ENCODE measurements at places on chromosomes 11 and 22.

- no peak for DNase-seq
Observed at GRCh38 chr11:134332189-134332631, 422 bp downstream of the GLB1L2 start.

GRCh38 chr11:133041928-133042882, 490.1 kb downstream of the OPCML start:
- DNase-seq, result no peak

GRCh38 chr11:12901272-12901671, 107.8 kb upstream of the RASSF10 start:
- no peak for DNase-seq

DNA sequence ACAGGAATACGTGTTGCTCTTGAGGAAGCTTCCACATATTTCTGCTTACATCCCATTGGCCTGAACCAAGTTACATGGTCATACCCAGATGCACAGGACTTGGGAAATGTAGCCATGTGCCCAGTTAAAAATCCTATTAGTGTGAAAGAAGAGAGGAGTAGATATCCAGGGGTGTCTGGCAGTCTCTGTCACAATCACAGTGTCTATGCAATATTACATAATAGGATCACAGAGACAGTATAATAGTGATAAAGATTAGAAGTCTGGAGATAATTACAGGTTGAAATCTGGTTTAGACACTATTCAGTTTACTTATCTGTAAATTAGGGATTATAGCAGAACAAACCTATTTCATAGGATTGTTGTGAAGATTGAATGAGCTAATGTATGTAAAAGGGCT, 62.6 kb upstream of the SLC6A5 start:
- no peak for DNase-seq

GRCh38 chr11:65810046-65810868, 23.4 kb downstream of the OVOL1 start:
- no peak for DNase-seq

- DNase-seq, result no peak
Observed at GRCh38 chr11:46719048-46719542, at the start of gene F2. Gene F2, plus strand, starts transcription at chr11:46719213. Its CDS starts 23 bp downstream, at chr11:46719236.

GRCh38 chr11:119322360-119322739, 5.4 kb upstream of the MCAM start:
- DNase-seq, result no peak

DNA sequence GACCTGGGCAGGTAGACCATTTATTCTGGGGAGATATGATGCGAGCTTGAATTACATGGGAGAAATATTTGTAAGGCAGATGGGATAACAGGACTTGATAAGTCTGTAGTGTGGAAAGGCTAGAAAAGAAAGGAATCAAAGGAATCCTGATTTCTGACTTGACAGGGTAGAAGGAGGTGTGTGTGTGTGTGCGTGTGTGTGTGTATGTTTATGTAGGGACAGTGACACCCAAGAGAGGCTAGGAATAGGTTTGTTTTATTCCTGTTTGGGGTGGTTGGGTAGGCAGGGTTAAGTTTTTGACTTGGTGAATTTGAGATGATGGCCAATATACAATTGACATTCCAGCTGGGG, 390 bp upstream of the HTATIP2 start:
- no peak for DNase-seq

DNA sequence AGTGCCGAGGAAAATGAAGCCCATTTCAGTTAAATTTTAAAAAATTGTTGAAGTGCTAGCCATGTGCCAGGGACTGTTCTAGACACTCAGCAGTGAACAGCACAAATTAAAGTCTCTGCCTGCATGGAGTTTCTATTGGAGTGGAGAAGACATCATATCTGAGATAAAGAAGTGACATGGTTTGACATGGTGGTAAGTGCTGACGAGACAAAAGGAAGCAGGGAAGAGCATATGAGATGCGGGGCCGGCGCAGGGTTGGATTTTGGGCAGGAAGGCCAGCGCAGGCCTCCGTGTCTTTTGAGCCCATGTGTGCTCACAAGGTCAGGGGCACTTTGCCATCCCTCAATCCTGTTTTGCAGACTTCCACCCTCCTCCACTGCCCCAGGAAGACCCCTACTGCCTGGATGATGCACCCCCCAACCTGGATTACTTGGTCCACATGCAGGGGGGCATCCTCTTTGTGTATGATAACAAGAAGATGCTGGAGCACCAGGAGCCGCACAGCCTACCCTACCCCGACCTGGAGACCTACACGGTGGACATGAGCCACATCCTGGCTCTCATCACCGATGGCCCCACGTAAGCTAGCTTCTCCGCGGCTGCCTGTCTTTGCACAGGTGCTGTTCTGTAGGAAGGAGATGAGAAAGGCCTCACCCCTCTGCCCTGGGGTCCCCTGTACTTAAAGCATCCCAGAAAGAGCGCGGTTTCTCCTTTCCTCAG, 29.6 kb downstream of the AMPD3 start:
- DNase-seq, result no peak

- DNase-seq, result peak; percentile 65
Observed at GRCh38 chr11:93054881-93055280, 85.4 kb downstream of the MTNR1B start.

DNA sequence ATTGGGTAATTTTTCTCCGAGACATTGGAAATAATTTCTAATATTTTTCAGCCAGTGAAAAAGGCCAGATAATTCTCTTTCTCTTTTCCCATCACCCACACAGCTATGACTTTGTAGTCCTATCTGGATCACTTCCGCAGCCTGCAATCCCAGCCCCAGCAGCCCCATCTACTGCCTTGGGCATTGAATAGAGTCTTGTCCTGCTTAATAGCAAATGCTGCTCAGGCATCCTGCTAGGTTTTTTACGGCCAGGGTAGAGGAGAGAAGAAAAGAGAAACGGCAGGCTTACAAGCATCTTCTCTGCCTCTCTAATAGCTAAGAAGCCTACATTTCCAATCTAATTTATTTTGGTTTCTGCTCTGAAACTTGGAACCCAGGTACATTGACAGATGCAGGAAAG, 154.3 kb upstream of the B3GAT1 start:
- no peak for DNase-seq

GRCh38 chr22:50526108-50526833, 873 bp upstream of the SCO2 start:
- peak; percentile 95 for DNase-seq

- no peak for DNase-seq
Observed at GRCh38 chr11:64352995-64353714, 5.8 kb upstream of the RPS6KA4 start.

DNA sequence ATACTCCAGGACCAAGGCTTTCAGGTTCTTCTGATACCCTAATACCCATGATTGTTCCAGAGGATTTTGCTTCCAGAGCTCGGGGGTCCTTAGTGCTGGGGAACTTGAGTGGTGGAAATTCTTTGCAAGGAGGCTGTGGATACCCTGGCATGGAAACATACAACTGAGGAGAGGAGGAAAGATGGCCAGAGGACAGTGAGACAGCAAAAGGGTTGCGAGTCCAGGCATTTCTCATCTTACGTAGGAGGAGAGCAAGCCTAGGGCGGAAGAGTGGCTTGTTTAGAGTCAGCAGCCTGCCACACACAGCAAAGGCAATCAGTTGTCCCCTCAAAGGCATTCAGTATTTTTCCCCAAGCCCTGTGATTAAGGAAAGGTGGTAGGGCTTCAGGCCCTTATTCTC, 73.5 kb downstream of the ADM start:
- no peak for DNase-seq

All from suppressor macrophage treated with lipopolysaccharide for 1 hour (primary cell).